ENCODE measurements at places on chromosomes 1 and 21. TPM values are rescaled to one million over a fixed set of nuclear protein-coding genes. Genes with fewer than 3 reads are reported as not detected.

- H3K36me3 ChIP-seq: peaks cover 13% of the 10 kb centered on the region
- H3K27me3 ChIP-seq: no peaks in the 10 kb centered on the region
- H3K4me3 ChIP-seq: no peak overlapping the region
- H3K4me1 ChIP-seq: no peaks in the 10 kb centered on the region
These were observed 100.2 kb downstream of the GTF2B start for GRCh38 chr1:88791192-88791591.

- DNase-seq: no peak
- H3K27ac ChIP-seq: no peak overlapping the region
- H3K27me3 ChIP-seq: no peaks in the 10 kb centered on the region
- no peaks in the 10 kb centered on the region for H3K36me3 ChIP-seq
These were observed 102.5 kb downstream of the EBNA1BP2 start for GRCh38 chr1:43069461-43070050.

GRCh38 chr21:46362946-46363345 is 39.0 kb downstream of the PCNT start:
- H3K27ac ChIP-seq: no peak overlapping the region
- no peaks in the 10 kb centered on the region for H3K4me1 ChIP-seq
- H3K36me3 ChIP-seq: peaks cover 37% of the 10 kb centered on the region

DNA sequence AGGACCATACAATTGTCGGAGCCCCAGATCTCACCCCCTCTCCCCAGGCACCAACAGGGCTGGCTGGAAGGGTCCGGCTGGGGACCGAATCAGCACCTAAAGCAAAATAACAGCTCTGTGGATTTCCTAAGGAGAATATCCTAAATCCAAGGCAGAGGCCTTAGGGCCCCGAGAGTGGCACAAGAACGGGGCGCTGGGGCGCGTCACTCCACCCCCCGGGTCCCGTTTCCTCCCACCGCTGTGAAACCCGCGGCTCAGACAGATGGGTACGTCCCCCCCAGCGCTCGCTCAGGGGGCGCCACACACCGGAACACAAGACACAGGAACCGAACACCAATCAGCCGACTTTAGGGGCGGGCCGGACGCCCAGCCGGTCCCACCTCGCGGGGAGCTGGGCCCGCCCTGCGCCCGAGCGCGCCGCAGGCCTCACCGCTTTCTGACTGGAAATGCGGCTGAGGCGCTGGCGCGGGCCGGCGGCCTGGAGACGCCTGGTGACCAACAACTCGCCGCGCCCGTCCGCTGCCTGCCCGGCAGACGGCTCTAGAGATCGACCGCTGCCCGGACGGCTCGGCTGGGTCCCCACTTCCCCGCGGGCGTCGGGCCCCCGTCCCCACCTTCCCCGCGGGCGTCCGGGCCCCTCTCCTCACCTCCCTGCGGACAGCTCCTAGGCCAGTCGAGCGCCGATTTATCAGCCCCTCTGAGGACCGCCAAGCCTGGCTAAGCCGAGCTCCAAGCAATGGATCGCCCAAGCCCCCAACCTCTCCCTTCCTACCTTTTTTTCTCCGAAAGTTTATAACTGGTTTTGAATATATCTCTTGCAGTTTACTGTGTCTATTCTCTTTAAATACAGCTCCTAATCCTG is at the start of gene HFM1:
Gene HFM1 (minus strand): TSS at position 687 of the 862 bp plus-strand sequence. CDS start 3,755 bp downstream, outside the sequence.
- H3K36me3 ChIP-seq: no peaks in the 10 kb centered on the region
- H3K4me3 ChIP-seq: peak within 1 kb of the TSS; percentile 78
- peak; percentile 88 for DNase-seq
- H3K27ac ChIP-seq: no peak within 1 kb of the TSS
- H3K4me1 ChIP-seq: peaks cover 4% of the 10 kb centered on the region

DNA sequence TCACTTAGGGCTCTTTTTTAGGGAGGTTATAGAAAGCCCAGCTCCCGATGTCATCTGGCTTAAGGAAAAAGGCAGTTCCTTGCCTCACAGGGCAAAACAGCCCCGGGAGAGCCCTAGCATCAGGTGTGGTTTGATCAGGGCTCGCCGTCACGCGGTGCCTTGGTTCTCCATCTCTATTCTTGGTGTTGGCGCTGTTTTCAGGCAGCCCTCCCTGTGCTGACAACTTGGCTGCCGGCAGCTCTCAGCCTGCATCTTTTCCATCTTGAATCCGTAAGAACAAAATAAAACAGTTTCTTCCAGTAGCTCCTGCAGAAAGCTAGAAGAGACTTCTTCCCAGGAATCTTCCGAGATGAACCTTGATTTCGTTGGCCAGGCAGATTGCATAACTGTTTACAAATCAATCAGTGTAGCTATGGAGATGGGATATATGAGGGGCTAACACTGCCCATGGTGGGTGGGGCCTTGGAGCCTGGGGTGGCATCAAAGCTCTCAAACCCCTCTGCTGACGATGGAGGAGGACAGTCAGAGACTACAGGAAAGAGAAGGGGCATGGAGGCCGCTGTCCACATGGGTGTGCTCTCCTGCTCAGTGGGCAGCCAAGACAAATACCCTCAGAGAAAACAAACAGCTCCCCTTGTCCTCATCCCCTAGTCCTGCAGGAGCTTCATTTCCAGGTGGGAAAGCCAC is 370.7 kb upstream of the C1orf174 start:
- H3K27ac ChIP-seq: no peak overlapping the region
- no peak for DNase-seq
- H3K36me3 ChIP-seq: no peaks in the 10 kb centered on the region
- H3K4me1 ChIP-seq: no peaks in the 10 kb centered on the region
- no peak overlapping the region for H3K4me3 ChIP-seq

GRCh38 chr1:108503062-108503733 is 53.1 kb downstream of the NBPF6 start:
- no peaks in the 10 kb centered on the region for H3K27me3 ChIP-seq
- H3K27ac ChIP-seq: peak overlapping the region; percentile 57
- H3K4me3 ChIP-seq: peak overlapping the region; percentile 23
- peaks cover 15% of the 10 kb centered on the region for H3K4me1 ChIP-seq
- peak; percentile 37 for DNase-seq

DNA sequence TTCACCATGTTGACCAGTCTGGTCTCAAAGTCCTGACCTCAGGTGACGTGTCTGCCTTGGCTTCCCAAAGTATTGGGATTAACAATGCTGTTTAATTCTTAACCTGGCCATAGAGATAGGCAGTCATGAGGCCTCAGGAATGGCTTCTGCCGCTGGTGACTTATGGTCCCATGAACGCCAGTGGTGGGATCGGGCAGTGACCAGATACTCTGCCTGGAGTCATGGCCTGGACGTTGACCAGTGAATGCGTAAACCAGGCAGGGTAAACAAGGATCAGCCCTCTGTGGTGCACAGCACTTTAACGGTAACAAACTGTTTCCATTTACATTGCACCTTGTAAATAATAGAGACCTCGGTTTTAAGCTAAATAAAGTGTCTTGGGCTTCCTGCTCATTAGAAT is 23.0 kb downstream of the MTARC1 start:
- H3K36me3 ChIP-seq: no peaks in the 10 kb centered on the region
- DNase-seq: no peak
- H3K4me1 ChIP-seq: peaks cover 2% of the 10 kb centered on the region
- no peaks in the 10 kb centered on the region for H3K27me3 ChIP-seq

DNA sequence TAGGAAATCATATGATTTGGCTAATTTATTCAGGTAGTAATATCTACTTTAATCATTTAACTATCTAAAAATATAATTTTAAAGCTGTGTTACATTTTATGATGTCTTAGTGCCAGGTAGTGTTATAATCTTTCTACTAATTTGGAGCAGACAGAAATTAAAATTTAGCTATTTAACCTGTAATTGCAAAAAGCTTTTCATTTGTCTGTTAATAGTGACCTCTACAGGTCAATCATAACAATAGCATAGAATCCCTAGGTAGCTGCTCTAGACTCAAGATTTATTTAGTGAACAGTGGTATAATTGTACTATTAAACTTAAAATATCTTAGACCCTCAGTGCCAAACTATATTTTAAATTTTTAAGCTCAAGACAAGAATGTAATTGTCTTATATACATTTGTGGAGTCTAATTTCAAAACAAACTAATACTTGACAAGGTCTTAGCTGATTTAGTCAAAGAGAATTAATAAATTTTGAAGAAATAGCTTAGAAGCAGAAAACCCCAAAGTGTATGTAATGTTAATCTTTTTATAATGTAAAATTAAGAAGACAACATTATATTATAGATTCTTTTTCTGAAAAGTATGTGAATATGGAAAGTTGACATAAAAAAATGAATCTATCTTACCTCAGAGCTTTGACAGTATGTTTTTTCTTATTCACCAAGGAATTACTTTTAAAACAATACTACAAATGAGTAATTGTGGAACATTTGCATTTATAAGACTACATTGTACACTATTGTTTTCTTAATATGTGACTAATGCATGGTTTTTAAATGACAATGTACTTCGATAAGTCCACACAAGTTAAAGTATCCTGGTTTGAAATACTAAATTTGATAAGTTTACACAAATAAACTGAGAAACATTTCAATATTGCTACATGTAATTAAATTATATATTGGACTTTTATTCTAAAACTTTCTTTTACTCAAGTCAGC is 64.1 kb upstream of the RNPC3 start:
- H3K4me3 ChIP-seq: no peak overlapping the region
- H3K27ac ChIP-seq: no peak overlapping the region
- peak; percentile 65 for DNase-seq
- no peaks in the 10 kb centered on the region for H3K27me3 ChIP-seq
- no peaks in the 10 kb centered on the region for H3K36me3 ChIP-seq
- no peaks in the 10 kb centered on the region for H3K4me1 ChIP-seq

DNA sequence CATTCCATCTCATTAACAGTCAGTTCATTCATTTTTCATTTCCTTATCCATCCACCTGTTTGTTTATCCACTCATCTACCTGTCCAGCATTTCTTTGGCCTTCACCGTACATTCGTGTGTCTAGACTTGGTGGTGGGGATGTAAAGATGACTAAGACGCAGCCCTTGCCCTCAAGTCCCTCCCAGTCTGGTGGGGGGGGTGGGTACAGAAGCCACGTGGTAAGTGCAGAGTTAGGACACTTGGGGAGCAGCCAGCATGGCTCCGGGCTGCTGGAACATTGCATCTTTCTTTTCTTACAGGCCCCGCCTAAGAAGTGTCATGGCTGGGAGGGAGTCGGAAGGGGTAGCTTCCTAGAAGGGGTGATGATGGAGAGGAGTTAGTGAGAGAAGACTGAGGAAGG is 17.2 kb downstream of the KIF26B start:
- H3K27ac ChIP-seq: no peak overlapping the region
- H3K27me3 ChIP-seq: no peaks in the 10 kb centered on the region
- no peak for DNase-seq
- no peaks in the 10 kb centered on the region for H3K4me1 ChIP-seq

GRCh38 chr21:34724131-34724856 is 55.5 kb downstream of the CLIC6 start:
- DNase-seq: peak; percentile 71
- peaks cover 12% of the 10 kb centered on the region for H3K27me3 ChIP-seq
- H3K4me3 ChIP-seq: no peak overlapping the region
- no peak overlapping the region for H3K27ac ChIP-seq
- no peaks in the 10 kb centered on the region for H3K36me3 ChIP-seq
- H3K4me1 ChIP-seq: peaks cover 11% of the 10 kb centered on the region

- no peak overlapping the region for H3K4me3 ChIP-seq
- no peaks in the 10 kb centered on the region for H3K4me1 ChIP-seq
- DNase-seq: no peak
- H3K27me3 ChIP-seq: no peaks in the 10 kb centered on the region
- H3K27ac ChIP-seq: no peak overlapping the region
These were observed 148.4 kb upstream of the ZC3H11B start for GRCh38 chr1:219761208-219761860.

GRCh38 chr1:38015978-38016725 is 3.6 kb downstream of the UTP11 start:
- peaks cover 56% of the 10 kb centered on the region for H3K36me3 ChIP-seq
- no peaks in the 10 kb centered on the region for H3K27me3 ChIP-seq
- DNase-seq: peak; percentile 36

- peak overlapping the region; percentile 50 for H3K27ac ChIP-seq
- no peak overlapping the region for H3K4me3 ChIP-seq
- no peak for DNase-seq
- no peaks in the 10 kb centered on the region for H3K27me3 ChIP-seq
These were observed 10.9 kb downstream of the ARHGEF2 start for GRCh38 chr1:155967341-155968050.

- no peak for DNase-seq
- no peak overlapping the region for H3K27ac ChIP-seq
- H3K4me3 ChIP-seq: no peak overlapping the region
- no peaks in the 10 kb centered on the region for H3K4me1 ChIP-seq
- no peaks in the 10 kb centered on the region for H3K36me3 ChIP-seq
- no peaks in the 10 kb centered on the region for H3K27me3 ChIP-seq
These were observed 821.3 kb downstream of the USP25 start for GRCh38 chr21:16550917-16551741.

GRCh38 chr1:177035586-177035985 is 128.9 kb downstream of the ASTN1 start:
- no peak overlapping the region for H3K27ac ChIP-seq
- DNase-seq: no peak
- H3K36me3 ChIP-seq: no peaks in the 10 kb centered on the region

GRCh38 chr1:241645199-241645598 is 5.0 kb upstream of the CHML start:
- no peaks in the 10 kb centered on the region for H3K36me3 ChIP-seq
- no peak overlapping the region for H3K27ac ChIP-seq
- no peak for DNase-seq
- H3K4me3 ChIP-seq: no peak overlapping the region
- H3K4me1 ChIP-seq: peaks cover 3% of the 10 kb centered on the region

- no peak for DNase-seq
- no peak overlapping the region for H3K27ac ChIP-seq
- H3K27me3 ChIP-seq: peaks cover 4% of the 10 kb centered on the region
- H3K4me3 ChIP-seq: no peak overlapping the region
These were observed 98.8 kb downstream of the FOXD2 start for GRCh38 chr1:47536646-47537118.

DNA sequence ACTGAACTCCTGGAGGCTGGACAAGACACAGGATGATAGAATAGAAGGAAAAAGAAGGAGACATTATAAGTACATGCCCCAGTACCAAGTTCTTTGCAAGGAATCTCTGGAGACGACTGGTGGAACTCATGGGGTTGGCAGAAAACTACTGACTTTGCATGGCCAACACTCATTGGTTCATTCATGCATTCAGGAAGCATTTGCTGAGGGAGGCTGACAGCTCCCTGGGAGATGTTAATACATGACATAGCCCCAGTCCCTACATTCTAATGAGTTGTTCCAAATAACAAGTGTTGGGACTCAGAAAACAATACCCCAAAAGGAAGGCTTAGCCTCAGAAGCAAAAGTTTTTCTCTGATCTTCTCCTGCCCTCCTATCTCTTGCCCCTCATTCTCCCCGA is 172.8 kb upstream of the IRF2BP2 start:
- no peak overlapping the region for H3K4me3 ChIP-seq
- H3K27ac ChIP-seq: no peak overlapping the region
- no peaks in the 10 kb centered on the region for H3K36me3 ChIP-seq
- peaks cover 50% of the 10 kb centered on the region for H3K27me3 ChIP-seq

DNA sequence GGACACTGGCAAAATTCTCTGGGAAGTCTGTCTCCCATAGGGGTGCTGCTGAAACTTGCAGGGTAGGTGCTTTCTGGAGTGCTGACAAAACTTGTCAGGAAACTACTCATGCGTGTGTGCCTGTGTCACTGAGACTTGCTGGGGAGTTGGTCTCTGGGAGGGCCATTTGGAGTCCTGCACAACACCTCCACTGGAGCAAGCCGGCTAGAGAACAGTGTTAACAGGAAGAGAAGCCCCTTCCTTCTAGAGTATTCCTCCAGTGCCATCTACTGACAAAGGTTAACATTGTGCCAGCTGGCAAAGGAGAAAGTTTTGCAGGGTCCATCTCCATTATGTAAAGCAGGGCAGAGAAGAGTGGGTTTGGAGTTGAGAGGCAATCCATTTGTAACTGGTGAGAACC is 30.0 kb downstream of the ZMYM4 start:
- H3K4me3 ChIP-seq: no peak overlapping the region
- H3K27ac ChIP-seq: no peak overlapping the region
- H3K36me3 ChIP-seq: peaks cover 5% of the 10 kb centered on the region
- no peaks in the 10 kb centered on the region for H3K27me3 ChIP-seq
- DNase-seq: peak; percentile 69

CPT2 gene
- total RNA-seq: 20.6 TPM

KCNK1 gene
- total RNA-seq: 4.7 TPM

PLPP3 gene
- 243 TPM for total RNA-seq

CFHR1 gene
- not detected for total RNA-seq

CLCA4 gene
- total RNA-seq: not detected

GPX7 gene
- total RNA-seq: 74.0 TPM

Measured in osteoblast (primary cell).